ENCODE measurements at places on chromosomes 16 and 17.

GRCh38 chr16:73527187-73527586 is 479.3 kb upstream of the ZFHX3 start:
- DNase-seq, result no peak

GRCh38 chr16:86581458-86581857 is 3.1 kb downstream of the FOXL1 start:
- no peak for DNase-seq

DNA sequence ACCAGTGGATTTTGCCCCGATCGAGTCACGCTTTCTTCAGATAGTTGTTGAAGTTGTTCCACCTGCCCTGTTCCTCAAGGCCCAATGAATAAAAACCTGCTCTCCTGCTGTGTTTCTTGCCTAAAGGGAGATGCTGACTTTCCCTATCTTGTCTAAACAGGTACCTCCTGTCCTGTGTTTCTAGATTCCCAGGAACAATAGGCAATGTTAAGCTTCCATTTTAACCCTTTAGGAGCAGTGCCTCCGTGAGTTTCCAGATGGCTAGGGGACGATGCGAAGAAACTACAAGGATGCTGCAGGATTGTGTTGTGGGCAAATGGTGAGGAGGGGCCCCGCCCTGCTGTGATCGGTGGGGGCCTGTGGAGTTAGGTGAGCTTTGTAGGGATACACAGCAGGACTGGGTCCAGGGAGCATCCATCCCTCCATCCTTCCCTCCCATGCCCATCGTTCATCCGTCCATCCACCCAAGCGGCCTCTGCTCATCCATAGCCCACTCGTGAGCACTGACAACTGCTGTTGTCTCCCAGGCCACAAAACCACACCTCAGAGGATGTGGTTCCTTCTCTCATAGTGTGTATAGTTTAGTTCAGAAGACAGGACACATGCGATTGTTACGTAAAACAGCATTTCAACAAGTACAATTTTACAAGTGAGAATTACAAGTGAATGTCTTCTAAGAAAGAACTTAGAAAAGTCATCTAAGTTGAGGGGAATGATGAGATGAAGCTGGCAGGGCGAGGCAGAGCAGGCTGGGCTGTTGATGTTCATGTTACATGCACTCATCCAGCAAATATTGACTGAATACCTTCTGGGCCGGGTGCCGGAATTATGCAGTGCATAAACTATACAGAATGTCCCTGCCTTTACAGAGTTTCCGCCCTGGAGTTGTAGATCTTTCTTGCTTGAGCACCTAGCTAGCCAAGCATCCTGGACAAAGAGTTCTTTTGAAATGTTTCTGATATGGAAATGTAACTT is 5.2 kb downstream of the ARSG start:
- no peak for DNase-seq

GRCh38 chr16:14300705-14301168 is 229.6 kb downstream of the MRTFB start:
- no peak for DNase-seq

GRCh38 chr17:64102627-64103390 is 27.1 kb downstream of the ERN1 start:
- no peak for DNase-seq

Measured in NCI-H1930 (cell line).